Stimulated activated CD8-positive, alpha-beta memory T cell treated with anti-CD3 and anti-CD28 coated beads, Interleukin-4, amount 100 ng/mL, for 1 hour (primary cell): ENCODE measurements at places on chromosomes 16 and 17.

DNA sequence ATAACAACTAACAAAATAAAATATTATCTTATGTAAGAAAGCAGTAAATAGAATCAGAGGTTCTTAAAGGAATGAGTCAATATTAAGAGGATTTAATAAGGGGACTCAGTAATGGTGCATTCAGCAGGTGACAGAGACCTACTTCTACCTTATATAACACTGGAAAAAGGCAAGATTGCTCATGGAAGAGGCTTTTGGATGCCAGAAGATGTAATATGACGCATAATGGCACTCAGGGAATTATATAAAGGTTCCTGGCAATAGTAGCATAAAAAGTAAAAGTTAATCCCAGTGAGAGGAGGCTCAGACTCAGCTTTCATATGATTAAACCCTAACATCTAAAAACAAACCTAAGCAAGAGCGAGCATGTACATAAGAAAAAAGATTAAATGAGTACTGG lies 136.0 kb upstream of the NACA2 start:
- no peak for DNase-seq

- no peak for DNase-seq
Measured at GRCh38 chr16:83552930-83553329, 254.8 kb upstream of the HSBP1 start.

GRCh38 chr17:38779965-38780752 lies 19.2 kb downstream of the PIP4K2B start:
- DNase-seq, result no peak

DNA sequence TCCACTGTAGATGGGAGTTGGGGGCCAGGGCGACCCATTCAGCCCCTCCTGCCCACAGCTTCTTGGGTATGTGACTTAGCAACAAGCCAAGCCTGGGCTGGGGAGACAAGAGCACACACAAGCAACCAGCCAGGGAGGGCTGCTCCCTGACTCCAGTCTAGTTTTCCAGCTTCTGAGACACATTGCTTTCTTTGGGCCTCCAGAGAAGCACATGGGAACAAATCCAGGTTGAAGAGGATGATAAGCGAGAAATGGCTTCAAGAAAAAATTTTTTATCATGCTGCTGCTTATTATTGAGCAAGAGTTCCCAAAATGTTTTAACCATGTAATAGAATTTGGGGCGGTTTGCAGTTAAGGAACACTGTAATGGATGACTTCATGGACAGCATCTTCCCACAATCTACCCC lies 173.7 kb downstream of the SOX9 start:
- DNase-seq, result no peak

DNA sequence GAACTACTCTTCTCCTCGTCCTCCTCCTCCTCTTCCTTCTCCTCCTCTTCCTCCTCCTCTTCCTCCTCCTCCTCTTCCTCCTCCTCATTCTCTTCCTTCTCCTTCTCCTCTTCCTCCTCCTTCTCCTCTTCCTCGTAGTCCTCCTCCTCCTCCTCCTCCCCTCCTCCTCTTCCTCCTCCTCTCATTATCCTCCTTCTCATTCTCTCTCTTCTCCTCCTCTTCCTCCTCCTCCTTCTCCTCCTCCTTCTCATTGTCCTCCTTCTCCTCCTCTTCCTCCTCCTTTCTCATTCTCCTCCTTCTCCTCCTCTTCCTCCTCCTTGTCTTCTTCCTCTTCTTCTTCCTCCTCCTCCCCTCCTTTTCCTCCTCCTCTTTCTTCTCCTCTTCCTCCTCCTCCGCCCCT lies 4.1 kb upstream of the PITPNM3 start:
- DNase-seq, result no peak

DNA sequence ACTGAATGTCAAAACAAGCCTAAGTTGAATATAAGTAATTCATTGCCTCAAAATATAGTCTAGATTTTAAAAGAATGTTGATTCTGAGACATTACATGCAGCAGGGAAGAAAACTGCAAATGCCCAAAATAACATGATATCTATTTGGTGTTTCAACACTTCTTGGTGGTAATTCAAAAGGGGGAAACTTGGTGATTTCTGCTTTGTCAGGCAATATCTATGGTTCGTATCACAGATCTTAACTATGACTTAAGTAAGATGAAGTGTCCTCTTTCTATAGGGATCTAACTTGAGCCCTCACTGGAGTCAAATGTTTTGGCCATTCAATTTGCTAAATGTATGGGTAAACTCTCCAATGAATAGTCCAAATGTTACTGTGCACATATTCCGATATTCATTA lies 44.6 kb downstream of the GNA13 start:
- DNase-seq, result no peak

GRCh38 chr17:57104461-57105175 lies 19.6 kb downstream of the AKAP1 start:
- no peak for DNase-seq

GRCh38 chr17:69744512-69745070 lies 330.1 kb downstream of the MAP2K6 start:
- no peak for DNase-seq

- DNase-seq, result no peak
Measured at GRCh38 chr16:56252835-56253234, 61.5 kb downstream of the GNAO1 start.

GRCh38 chr16:28260193-28260592 lies 32.1 kb upstream of the SBK1 start:
- DNase-seq, result no peak

DNA sequence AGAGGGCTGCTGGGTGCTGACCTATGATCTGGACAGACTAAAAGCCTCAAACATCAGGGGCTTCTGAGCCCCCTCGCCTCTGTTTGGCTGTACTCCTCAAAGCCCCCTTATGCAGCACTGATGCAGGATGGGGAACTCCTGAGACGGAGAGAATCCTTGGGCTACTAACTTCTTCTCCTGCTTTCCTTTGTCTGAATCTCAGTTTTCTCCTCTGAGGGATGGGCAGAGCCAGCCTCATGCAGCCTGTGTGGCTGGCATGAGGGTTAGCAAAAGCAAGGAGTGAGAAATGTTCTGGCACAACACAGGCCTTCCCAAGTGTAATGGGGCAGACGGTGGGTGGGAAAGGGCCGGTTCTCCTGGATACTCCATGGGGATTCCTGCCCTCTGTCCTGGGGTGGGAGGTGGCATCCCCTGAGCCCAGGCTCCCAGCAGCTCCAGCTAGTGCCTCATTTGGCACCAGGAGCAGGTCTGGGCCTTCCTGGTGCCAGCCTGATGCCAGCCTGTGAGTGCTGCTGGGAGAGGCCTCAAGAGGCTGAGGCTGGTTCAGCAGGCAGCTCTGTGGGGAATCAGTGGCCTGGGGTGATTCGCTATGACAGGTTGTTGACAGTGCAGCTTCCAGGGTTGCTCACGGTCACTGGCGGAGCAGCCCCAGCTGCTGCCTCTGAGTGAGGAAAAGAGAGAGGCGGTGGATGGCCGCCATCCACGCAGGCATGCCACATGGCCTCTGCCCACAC lies 4.0 kb upstream of the BRD7 start:
- DNase-seq, result no peak

- DNase-seq, result no peak
Measured at GRCh38 chr17:69819316-69820087, 255.5 kb upstream of the KCNJ16 start.

DNA sequence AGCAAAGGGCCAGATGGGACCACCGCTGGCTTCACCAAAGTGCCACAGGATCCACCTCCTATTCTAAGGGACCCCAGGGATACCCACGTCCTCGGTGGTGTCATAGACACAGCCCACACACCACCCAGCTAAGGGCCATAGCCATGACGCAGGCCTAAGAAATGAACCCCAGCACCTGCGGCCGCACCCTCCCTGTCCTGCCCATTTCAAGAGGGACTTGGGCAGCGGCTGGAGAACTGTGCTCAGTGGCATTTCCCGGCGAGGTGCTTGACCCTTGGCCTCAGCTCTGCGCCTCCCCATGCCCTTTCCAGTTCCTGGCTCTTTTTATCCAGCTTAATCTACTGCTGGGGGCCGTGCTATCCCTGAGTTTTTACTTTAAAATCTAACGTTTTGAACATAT lies 27.3 kb downstream of the ZNF778 start:
- no peak for DNase-seq

- no peak for DNase-seq
Measured at GRCh38 chr16:48308535-48308934, 61.2 kb upstream of the ABCC11 start.

DNA sequence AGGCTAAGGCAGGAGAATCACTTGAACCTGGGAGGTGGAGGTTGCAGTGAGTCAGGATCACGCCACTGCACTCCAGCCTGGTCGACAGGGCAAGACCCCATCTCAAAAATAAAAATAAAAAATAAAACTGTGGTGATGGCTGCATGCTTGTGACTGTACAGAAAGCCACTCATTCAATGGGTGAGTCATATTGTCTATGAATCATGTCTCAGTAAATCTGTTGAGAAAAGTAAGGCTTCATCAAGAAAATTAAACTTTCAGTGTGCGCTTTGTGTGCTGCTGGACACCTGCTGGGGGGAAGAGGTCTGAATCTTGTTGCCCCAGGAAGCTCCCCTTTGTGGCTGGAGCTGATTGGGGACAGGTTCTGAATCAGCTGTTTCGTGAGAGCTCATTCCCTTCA lies 11.3 kb downstream of the NUBP1 start:
- no peak for DNase-seq

DNA sequence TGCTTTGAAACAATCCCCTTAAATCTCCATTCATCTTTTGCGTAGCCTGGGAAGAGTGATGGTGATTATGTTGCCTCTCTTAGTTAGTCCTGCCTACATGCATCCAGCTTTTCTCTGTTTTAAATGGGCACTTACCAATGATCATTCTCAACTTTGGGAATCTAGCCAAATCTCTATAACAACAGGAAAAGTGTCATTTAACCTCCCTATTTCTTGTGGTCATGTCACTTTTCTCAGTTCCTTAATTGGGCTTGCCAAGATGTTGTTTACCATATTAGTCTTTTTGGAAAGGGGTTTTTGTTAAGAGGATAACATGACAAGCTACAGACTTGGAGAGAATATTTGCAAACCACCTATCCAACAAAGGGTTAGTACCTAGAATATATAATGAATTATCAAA lies 15.6 kb upstream of the CLEC10A start:
- DNase-seq, result no peak

GRCh38 chr17:4536259-4536741 lies 18.9 kb downstream of the MYBBP1A start:
- no peak for DNase-seq

DNA sequence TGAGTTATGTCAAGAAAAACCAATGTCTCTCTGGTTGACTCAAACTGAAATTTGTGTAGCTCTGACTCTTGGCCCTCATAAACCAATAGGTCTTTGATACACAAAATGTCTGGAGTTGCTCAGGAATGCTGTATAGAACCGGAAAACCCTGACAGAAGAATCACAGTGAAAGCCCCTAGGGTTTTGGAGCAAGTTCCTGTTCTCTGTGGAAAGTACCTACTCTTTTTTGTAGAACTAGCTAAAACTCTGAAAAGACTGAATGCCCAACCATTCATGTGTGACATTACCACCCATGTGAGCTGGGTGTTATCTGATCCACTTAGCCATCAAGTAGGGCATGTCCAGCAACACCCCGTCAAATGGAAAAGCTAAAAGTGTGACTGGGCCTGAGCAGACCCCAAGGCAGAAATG lies 28.8 kb downstream of the CCL4 start:
- no peak for DNase-seq
